Vein endothelial cell (primary cell): ENCODE measurements at places on chromosomes 7 and 10. TPM values are rescaled to one million over a fixed set of nuclear protein-coding genes. Genes with fewer than 3 reads are reported as not detected.

Gene NEUROD6
- total RNA-seq: not detected in 2 replicates

Gene PODXL
- total RNA-seq: 167 and 193 TPM in 2 replicates

Gene TMEM26
- under 0.01 TPM in 1 of 2 replicates, not detected in the other for total RNA-seq

Gene NKX1-2
- not detected in 2 replicates for total RNA-seq

Gene NUTM2E
- 0.38 TPM in 1 of 2 replicates, not detected in the other for total RNA-seq

Gene PKD2L1
- total RNA-seq: not detected in 2 replicates

Gene NUTM2A
- 0.48 and 0.65 TPM in 2 replicates for total RNA-seq

Gene ZDHHC4
- 30.1 and 36.9 TPM in 2 replicates for total RNA-seq

Gene KLF14
- not detected in 2 replicates for total RNA-seq

Gene FBXL13
- 0.76 and 0.98 TPM in 2 replicates for total RNA-seq

Gene NRBF2
- 20.9 and 23.4 TPM in 2 replicates for total RNA-seq

Gene CDC14C
- total RNA-seq: not detected in 2 replicates

Gene GPR37
- total RNA-seq: 0.76 and 4.2 TPM in 2 replicates

Gene ZNF488
- 0.10 and 0.33 TPM in 2 replicates for total RNA-seq

Gene PCLO
- total RNA-seq: 3.8 and 3.9 TPM in 2 replicates

Gene SPDYE16
- total RNA-seq: under 0.01 TPM in 1 of 2 replicates, not detected in the other

Gene CALML3
- not detected in 2 replicates for total RNA-seq

Gene LRRC18
- not detected in 2 replicates for total RNA-seq

Gene PNLIP
- not detected in 2 replicates for total RNA-seq

Gene NACAD
- total RNA-seq: 0.76 and 1.6 TPM in 2 replicates
